ENCODE measurements at places on chromosomes 3 and 15.

DNA sequence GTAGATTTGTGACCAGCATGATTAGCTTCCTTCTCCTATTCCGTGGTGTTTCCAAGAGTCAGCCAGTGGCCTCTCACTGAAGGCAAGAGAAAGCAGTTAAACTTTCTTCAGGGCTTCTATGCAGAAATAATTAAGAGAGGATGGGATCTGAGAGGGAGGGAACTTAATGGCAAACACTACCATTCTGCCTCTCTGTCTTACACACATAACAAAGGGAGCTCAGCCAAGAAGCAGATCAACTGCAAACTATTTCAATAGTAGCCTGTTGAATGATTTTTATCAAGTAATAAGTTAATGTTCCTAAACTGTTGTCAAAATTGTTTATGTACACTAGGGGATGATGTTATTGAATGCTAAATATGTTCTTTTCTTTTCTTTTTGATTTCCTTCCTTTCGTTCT lies 11.8 kb downstream of the OXSR1 start:
- no peak for DNase-seq

DNA sequence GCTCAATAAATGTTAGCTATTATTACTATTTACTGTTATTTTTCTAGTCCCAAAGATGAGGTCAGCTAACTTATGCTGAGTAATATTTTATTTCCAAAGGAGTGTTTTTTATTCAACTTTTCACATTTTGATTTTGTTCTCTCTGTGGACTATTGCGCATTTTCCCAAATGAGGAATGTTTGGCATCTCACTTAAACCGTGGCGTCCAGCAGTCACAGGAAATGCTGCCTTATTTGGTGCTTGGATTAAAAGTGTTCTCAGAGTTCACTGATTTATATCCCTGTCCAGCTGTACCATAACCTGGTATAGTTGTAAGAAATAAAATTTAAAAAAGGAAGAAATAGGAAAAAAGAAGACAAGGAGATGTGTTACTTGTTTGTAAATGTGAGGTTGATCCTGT lies 166.8 kb downstream of the THSD4 start:
- no peak for DNase-seq

DNA sequence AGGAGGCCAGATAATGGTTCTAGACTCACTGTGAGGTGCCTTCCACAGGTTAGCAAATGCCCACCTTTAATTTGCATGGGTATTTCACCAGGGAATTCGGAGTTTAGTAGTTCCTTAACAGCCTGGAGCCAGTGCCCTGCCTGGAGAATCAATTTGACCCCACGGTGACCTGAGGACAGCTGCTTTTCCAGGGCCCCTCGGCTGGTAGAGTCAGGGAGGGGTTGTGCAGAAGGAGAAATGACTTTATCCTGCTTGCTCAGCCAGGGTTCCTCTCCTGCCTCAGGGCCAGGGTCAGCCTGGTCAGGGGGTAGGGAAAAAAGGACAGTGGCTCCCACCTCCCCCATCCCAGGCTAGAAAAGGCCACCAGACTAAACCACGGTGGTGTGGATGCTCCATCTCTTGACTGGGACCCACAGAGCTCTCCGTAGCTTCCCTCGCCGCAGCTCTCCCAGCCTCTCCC lies 12.0 kb downstream of the DLL4 start:
- DNase-seq, result no peak

DNA sequence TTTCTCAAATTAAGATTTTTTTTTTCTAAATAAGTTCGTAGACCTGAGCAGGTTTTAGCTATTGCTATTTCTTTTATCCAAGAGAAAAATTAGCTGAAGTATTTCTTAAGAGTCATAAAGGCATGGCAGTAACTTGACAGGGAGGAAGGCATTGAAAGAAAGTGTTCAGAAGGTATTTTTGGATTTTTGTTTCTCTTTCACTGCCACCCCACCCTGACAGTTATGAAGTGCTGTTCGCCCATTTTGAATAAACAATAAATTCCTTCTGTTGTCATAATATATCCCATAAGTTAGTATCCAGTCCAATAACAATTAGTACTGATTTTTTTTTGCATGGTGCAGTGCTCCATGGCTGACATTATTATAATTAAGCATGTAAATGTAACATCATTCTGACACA lies 363.0 kb downstream of the NR2F2 start:
- no peak for DNase-seq

GRCh38 chr15:60062826-60063225 lies 58.7 kb downstream of the FOXB1 start:
- DNase-seq, result no peak

GRCh38 chr15:51161491-51162220 lies 67.0 kb upstream of the TNFAIP8L3 start:
- no peak for DNase-seq

- no peak for DNase-seq
These were observed 4.3 kb upstream of the CCR4 start for GRCh38 chr3:32946973-32947788.

GRCh38 chr15:51310064-51310463 lies 28.3 kb downstream of the CYP19A1 start:
- no peak for DNase-seq

GRCh38 chr3:68256635-68257223 lies 602.3 kb upstream of the SUCLG2 start:
- DNase-seq, result no peak

DNA sequence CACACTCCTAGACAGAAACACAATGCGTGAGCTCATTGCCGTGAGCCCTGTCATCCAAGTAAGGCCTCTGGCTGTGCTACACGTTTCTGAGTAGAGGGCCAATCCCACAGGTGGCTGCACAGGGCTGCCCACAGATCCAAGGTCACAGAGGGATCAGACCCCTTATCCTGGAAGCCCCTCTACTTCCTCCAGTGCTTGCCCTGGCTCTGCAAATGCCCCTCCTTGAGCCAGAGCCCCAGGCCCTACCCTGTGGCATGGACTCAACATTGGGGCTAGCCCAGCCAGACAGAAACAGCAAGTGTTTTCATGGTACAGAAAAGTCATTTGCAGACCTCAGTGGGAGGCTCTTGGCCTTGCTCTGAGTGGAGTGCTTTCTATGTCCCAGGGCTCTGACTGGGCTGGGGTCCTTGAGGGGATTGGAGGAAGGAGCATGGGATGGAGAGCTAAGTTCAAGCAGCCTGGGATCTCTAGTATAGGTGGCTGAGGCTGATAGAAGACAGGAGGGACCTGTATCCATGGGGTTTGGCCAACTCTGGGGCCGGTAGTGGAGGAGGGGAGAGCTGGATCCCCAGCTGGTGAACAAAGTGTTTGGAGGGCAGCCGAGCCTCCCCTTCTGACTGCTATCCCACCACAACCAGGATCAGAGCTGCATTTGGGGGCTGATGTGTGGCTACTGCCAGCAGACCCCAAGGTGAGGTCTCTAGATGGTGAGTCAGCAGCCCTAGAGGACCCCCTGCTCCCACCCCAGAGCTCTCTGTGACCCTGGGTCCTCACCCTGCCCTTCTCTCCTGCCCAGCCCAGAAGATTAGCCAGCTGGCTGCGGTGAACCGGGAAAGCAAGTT lies 38.7 kb downstream of the GOLGA6A start:
- DNase-seq, result no peak

- DNase-seq, result no peak
These were observed 36.0 kb upstream of the BDH1 start for GRCh38 chr3:197591816-197592215.

DNA sequence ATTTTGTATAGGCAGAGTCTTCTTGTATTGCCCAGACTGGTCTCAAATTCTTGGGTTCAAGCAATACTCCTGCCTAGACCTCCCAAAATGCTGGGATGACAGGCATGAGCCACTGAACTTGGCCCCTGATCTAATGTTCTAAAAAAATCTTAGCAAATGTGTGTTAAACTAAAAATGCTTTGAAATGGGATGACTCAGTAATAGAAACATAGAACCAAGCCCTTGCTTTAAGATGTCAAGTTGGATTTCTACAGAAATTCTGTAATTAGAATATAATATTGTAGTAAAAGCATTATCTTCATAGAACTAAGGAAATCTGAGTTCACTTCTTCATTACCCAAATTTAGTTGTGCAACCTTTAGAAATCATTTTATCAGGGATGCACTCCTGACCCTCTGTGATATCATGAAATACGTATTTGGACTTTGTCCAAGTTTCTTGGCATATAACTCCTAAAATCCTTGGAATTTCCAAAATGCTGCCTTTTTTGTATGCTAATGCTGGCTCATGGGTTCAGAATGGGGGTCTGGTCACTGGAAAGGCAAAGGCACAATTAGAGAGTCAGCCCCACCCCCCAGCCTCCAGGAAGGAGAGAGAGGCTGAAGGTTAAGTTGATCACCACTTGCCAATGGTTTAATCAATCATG lies 217.3 kb downstream of the TP63 start:
- no peak for DNase-seq

DNA sequence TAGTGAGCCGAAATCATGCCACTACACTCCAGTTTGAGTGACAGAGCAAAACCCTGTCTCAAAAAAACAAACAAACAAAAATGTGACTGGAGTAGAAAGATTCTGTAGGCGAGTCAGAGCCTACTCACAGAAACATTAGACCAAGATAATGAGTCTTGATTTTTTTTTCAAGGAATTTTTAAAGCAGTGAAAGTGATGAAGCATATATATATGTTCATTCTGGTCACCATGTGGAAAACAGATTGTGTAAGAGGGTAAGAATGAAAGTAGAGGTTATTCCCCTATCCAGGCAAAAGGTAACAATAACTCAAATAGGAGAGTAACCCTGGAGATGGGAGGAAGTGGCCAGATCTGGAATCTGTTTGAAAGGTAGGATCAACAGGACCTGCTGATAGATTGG lies 26.2 kb upstream of the FHIT start:
- no peak for DNase-seq

Data from uterus (tissue), 4 donors.